ENCODE measurements at places on chromosomes 2 and 18. TPM values are rescaled to one million over a fixed set of nuclear protein-coding genes. Genes with fewer than 3 reads are reported as not detected.

GRCh38 chr2:29035016-29035745, 39.1 kb downstream of the PCARE start:
- H3K4me1 ChIP-seq: no peaks in the 10 kb centered on the region
- H3K27me3 ChIP-seq: peaks cover 5% of the 10 kb centered on the region
- H3K4me3 ChIP-seq: no peak overlapping the region
- H3K36me3 ChIP-seq: no peaks in the 10 kb centered on the region
- DNase-seq: no peak
- H3K27ac ChIP-seq: no peak overlapping the region

DNA sequence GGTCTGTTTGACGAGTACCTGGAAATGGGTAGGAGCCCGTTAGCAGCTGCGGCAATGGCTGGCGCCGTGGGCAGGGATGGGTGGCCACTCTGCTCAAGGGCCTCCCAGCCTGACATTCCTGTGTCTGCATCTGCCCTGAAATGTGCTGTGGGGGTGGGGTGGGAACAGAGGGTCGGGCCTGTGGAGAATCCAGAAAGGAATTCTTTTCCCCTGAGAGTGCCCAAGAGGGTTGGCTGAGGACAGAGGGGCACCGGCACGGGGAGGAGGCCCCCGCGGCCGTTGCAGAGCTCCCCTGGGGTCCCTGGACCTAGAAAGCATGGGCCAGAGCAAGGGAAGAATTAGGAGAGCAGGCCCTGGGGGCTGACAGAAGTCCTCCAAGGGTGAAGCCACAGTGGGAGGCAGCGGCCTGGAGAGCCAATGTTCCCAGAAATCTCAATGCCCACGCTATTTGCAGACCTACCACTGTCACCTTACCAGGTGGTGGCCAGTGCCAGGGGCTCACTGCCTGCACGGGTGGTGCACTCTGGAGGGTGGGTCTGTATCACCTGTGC, 27.8 kb downstream of the ANO7 start:
- H3K27me3 ChIP-seq: peaks cover 2% of the 10 kb centered on the region
- no peak for DNase-seq
- no peak overlapping the region for H3K4me3 ChIP-seq
- H3K27ac ChIP-seq: no peak overlapping the region

CD8B gene
- total RNA-seq: 0.31 TPM

TMEFF2 gene
- total RNA-seq: 7.7 TPM

SIX3 gene
- not detected for total RNA-seq

Measured in muscle of leg (tissue), 16 donors.